ENCODE measurements at places on chromosomes 6 and 20. TPM values are rescaled to one million over a fixed set of nuclear protein-coding genes. Genes with fewer than 3 reads are reported as not detected.

DNA sequence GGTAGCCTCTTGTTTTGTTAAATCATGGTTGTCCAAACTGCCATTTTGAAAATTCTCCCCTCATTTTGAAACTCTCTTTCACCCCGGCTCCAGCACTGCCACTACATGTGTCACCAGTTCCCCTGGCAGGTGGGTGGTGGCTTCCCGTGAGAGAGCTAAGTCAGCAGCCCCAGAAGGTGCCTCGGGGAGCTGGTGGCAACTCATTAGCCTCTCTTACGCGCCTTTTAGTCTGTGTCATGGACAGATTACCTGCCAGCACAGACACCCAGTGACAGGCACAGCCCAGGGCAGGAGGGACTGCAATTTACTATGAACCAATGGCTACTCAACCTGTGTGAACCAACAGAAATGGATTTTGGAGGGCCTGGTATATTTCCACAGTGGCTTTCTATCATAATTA lies 147.1 kb upstream of the SASH1 start:
- peaks cover 3% of the 10 kb centered on the region for H3K27me3 ChIP-seq
- H3K4me1 ChIP-seq: no peaks in the 10 kb centered on the region
- H3K27ac ChIP-seq: no peak overlapping the region
- H3K36me3 ChIP-seq: no peaks in the 10 kb centered on the region
- H3K4me3 ChIP-seq: no peak overlapping the region

The CALHM4 gene
- not detected for total RNA-seq

- H3K36me3 ChIP-seq: peaks cover 62% of the 10 kb centered on the region
- no peak overlapping the region for H3K27ac ChIP-seq
- H3K4me3 ChIP-seq: no peak overlapping the region
Observed at GRCh38 chr6:35461270-35461669, 6.9 kb upstream of the RPL10A start.

The MYO6 gene
- total RNA-seq: 4.0 TPM

DNA sequence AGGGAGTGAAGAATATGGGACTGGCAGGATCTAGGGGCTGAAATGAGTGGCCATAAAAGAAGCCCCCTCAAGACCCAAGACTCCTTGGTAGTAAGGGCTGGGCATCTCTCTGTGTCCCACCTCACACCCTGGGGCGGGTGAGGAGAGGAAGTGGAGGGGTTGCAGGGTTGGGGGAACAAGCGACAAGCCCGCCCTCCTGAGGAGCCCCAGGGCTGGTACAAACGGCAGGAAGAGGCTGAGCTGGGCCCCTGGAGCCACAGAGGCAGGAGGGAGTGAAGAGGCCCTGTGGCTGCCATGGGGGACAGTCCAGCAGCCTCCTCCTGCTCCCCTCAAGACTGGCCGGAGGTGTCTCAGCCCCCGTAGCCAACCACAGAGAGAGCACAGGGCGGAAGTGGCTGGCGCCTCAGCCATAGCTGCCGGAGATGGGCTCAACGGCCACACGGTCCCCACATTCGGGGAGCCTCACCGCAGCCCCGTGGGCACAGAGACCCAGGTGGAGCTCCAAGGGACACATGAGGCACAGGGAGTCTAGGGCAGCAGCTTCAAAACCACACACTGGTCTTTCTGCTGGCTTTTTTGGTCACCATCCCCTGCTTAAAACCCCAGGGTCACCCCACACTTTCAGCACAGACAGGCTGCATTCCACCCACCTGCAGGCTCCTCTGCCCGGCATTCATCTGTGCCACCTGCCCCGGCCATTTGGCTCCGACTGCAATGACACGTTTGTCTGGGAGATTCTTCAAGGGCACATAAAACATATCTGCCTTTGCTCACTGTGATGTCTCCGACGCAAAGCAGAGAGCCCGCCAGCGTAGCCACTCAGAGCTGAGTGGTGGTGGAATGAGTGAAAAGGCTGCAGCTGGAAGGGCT lies 524 bp downstream of the C20orf203 start:
- H3K27me3 ChIP-seq: no peaks in the 10 kb centered on the region
- H3K4me3 ChIP-seq: no peak overlapping the region
- H3K27ac ChIP-seq: no peak overlapping the region
- no peaks in the 10 kb centered on the region for H3K36me3 ChIP-seq

DNA sequence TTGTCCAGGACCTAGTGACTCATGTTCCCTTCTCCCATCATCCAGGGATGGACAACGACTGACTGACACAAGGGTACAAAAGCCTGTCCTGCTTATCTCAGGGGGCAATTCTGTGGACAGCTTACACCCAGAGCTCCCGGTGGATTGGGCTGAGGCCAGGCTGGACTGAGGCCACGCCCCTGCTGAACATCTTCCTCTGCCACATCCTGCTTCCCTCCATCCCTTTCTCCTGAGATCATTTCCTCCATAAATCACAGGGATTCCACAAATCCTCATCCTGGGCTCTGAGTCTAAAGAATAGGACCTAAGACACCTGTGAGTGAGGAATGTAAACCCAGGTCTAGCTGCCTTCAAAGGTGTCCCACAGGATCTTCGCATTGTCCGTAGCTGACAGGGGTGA lies 30.4 kb upstream of the RNF24 start:
- peaks cover 26% of the 10 kb centered on the region for H3K4me1 ChIP-seq
- DNase-seq: no peak
- no peaks in the 10 kb centered on the region for H3K36me3 ChIP-seq
- H3K27me3 ChIP-seq: no peaks in the 10 kb centered on the region

DNA sequence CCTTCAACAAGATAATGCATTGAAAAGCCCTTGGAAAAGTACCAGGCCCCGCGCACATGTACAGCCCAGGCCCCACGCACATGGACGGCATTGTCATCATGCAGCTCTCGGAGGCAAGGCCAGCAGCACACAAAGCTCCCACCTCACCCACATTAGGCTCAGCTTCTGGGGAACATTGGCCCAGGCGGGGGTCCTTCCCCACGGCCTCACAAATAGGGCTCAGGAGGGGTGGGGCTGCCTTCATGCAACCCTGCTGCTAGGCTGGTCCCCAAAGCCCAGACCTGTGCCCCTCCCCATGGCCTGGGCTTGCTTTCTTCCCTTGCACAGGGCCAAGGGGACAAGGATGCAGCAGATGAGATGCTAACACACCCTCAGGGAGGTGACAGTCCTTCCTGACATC lies 26.7 kb downstream of the NPEPL1 start:
- peaks cover 4% of the 10 kb centered on the region for H3K27me3 ChIP-seq
- no peak for DNase-seq
- H3K27ac ChIP-seq: no peak overlapping the region

The PROCR gene
- 51.9 TPM for total RNA-seq

DNA sequence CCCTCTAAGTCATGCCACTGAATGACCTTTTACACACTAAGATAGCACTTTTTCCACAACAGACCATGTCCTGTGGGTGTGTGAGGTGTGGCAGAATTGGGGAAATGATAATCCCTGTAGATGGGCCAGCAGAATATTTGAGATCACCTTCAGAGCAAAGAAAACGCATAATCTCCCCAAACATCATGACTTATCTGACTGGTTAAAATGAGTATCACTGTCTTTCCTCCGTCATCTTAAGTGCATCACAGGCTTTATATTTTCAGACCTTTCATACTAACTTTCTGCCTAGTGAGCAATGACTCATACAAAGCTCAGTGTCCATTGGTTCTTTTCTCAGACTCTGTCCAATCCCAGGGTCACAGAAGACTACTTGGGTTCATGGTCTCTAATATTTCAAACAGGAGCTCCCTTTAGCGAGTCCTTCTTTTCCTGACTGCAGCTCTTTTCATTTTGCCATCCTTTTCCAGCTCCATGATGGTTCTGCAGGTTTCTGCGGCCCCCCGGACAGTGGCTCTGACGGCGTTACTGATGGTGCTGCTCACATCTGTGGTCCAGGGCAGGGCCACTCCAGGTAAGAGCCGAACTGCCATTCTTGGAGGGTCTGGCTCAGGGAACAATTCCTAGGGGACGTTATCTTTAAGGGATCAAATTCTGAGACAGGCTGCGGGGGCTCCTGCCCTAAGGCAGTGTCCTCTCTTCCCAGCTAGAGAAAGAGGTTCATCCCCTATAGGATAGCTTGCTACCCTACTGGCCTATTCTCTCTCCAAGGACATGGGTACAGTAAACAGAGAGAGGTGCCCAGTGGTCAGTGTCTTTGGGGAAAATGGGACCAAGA lies at the start of gene HLA-DPB1:
Gene HLA-DPB1, plus strand, starts transcription at position 423 of the 838 bp plus-strand sequence. Its CDS starts 52 bp downstream, at position 475.
- peaks cover 4% of the 10 kb centered on the region for H3K4me1 ChIP-seq
- peak within 1 kb of the TSS; percentile 30 for H3K4me3 ChIP-seq
- peaks cover 24% of the 10 kb centered on the region for H3K27me3 ChIP-seq

DNA sequence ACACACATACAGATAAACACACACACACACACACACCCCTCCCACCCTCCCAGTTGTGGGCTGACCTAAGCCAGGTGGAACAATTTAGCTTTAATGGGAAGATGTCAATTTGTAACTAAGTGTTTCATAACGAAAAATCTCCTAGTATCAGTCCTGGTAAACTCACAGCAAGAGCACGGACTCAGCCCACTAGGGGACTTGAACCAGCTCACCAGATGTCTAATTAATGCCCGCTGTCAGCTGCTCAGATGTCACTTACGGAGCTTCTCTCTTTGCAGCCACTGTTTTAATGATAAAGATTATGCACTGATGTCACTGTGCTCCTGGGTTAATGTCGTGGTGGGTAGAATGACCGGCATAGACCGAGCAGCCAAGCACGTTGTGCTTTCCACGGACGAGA lies 116.6 kb upstream of the INSM1 start:
- no peaks in the 10 kb centered on the region for H3K27me3 ChIP-seq
- no peaks in the 10 kb centered on the region for H3K36me3 ChIP-seq
- peaks cover 6% of the 10 kb centered on the region for H3K4me1 ChIP-seq
- DNase-seq: no peak

The GZF1 gene
- total RNA-seq: 10.8 TPM

- peaks cover 12% of the 10 kb centered on the region for H3K4me1 ChIP-seq
- peak within 1 kb of the TSS; percentile 70 for H3K4me3 ChIP-seq
- H3K36me3 ChIP-seq: no peaks in the 10 kb centered on the region
- DNase-seq: peak; percentile 96
- no peaks in the 10 kb centered on the region for H3K27me3 ChIP-seq
Observed at GRCh38 chr6:146543211-146543939, at the start of gene RAB32. Gene RAB32, plus strand, starts transcription at chr6:146543833. Its CDS starts 39 bp downstream, at chr6:146543872.

GRCh38 chr6:163866192-163866591 lies 451.7 kb downstream of the QKI start:
- H3K4me3 ChIP-seq: no peak overlapping the region
- peaks cover 2% of the 10 kb centered on the region for H3K27me3 ChIP-seq
- no peaks in the 10 kb centered on the region for H3K4me1 ChIP-seq
- DNase-seq: no peak
- H3K27ac ChIP-seq: no peak overlapping the region
- no peaks in the 10 kb centered on the region for H3K36me3 ChIP-seq

- no peaks in the 10 kb centered on the region for H3K27me3 ChIP-seq
- DNase-seq: peak; percentile 69
- no peaks in the 10 kb centered on the region for H3K36me3 ChIP-seq
Observed at GRCh38 chr20:51366155-51366886, 176.2 kb downstream of the NFATC2 start.

- peaks cover 34% of the 10 kb centered on the region for H3K36me3 ChIP-seq
- H3K27me3 ChIP-seq: no peaks in the 10 kb centered on the region
- H3K4me3 ChIP-seq: no peak overlapping the region
- H3K27ac ChIP-seq: peak overlapping the region; percentile 94
- peaks cover 25% of the 10 kb centered on the region for H3K4me1 ChIP-seq
Observed at GRCh38 chr6:52517502-52518278, 59.2 kb downstream of the TRAM2 start.

Measured in muscle of leg (tissue), 16 donors.